ENCODE measurements at places on chromosomes 7 and 10.

GRCh38 chr10:50358925-50359687 is 107.8 kb upstream of the ASAH2 start:
- no peak for DNase-seq

DNA sequence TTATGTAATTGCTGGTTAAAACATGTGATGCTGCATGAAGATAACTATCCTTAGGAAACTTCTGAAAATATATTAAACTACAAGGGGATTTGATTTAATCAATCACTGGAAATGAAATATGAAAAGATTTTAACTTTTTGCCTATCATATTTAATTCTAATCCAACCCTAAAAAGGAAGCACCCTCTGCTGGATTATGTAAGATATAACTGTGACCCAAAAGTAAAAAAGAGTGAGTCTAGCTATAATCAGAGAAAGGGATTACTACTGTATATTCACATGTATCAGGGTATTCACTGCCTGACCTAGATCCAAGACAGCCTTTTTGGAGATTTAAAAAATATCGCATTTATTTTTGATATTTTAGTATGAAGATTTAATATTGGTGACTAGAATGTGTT is 295.5 kb downstream of the MDFIC start:
- DNase-seq: no peak

GRCh38 chr10:78351283-78351682 is 317.6 kb downstream of the RPS24 start:
- DNase-seq: no peak

- no peak for DNase-seq
Measured at GRCh38 chr10:122421742-122422141, 32.7 kb upstream of the ARMS2 start.

DNA sequence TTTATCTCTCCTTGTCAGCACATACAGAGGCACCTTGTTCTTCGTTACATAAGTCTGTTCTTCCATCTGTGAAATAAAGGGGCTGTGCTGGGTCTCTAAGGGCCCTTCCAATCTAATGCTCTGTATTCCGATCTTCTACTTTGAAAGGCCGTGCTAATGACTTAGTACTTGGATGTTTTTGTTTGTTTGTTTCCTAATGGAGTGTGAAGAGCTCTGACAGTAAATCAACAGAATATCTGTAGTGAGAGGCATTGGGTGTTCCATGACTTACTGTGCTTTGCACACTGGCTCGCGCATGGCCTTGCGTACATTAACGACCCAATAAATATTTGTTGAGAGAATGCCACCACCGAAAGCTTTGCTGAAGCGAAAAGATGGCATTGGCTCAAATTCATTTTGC is 162.1 kb downstream of the CHN2 start:
- no peak for DNase-seq

- no peak for DNase-seq
Measured at GRCh38 chr7:44267719-44268421, 57.5 kb downstream of the CAMK2B start.

GRCh38 chr10:92146107-92146506 is 144.8 kb downstream of the CPEB3 start:
- DNase-seq: no peak

GRCh38 chr7:77386165-77386822 is 29.9 kb downstream of the GSAP start:
- no peak for DNase-seq

DNA sequence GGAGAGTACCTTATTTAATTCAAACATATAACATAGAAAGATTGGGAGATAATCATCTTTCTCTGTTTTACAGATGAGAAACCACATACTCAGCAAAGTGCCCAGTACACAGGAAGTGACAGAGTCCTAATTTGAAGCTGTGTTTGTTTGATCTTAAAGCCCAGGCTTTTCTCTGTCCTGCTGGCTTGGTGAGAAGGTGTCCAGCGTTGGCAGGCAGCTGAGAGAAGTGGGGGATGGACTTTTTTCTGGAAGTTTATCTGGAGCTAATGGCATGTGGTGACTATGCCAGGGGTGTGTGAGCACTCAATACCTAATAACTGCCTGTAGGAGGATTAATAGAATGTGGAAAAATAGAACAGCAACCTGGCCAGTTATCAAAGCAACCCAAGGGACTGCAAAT is 60.8 kb downstream of the NPSR1 start:
- DNase-seq: no peak

- DNase-seq: no peak
Measured at GRCh38 chr10:113594652-113595051, 41.8 kb downstream of the HABP2 start.

DNA sequence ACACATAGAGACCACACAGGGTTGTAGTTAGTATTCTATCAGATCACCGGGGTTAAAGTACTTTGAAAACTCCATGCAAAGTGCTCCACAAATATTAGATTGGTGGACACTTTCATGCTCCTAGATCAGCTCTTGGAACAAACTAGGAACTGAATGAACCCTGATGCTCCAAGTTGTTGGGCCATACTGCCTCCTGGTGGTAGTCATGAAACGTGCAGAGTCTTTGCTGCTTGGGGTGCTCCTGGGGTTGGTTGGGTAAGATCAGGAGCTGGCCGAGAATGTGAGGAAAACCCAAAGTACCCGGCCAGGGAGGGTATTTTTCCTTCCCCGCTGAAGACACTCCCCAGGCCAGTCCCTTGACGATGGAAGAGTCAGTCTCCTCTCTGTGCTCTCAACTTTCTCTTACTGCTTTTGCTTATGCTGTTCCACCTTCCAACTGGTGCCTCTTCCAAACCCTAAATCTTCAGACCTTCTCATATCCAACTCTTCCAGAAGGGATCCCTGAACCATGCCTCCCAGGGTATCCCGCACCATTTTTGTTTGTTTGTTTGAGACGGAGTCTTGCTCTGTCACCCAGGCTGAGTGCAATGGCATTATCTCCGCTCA is 918 bp upstream of the RPEL1 start:
- DNase-seq: no peak

DNA sequence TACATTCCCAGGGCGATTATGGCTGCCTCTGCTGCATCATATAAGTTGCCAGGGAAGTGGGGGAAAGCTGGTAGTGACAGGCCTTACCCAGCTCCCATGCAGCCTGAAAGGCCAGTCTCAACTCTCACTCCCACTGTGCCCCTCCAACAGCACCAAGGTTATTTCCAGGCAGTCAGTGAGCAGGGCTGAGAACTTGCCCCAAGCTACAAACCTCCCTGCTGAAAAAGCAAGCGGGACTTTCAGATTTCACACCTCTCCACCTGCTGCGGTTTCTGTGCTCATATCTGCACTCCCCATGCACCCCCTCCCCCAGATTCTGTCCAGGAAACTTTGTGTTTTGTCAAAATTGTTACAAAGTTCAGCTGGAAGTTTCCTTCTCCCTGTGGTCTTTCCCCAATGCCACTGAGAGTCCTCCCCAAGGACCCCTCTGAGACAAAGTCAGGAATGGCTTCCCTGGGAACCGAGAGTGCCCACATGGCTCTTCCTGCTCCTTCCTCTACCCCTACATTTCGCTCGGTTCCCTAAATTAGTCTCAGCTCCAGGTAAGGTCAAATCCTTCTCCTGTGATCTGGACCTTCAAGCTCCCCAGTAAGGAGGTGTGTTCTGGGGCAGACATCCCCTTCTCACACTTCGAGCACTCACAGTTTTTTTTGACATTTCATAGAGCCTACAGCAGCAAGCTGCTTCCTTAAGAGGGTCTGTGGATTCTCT is 25.3 kb upstream of the WNT2 start:
- DNase-seq: no peak

DNA sequence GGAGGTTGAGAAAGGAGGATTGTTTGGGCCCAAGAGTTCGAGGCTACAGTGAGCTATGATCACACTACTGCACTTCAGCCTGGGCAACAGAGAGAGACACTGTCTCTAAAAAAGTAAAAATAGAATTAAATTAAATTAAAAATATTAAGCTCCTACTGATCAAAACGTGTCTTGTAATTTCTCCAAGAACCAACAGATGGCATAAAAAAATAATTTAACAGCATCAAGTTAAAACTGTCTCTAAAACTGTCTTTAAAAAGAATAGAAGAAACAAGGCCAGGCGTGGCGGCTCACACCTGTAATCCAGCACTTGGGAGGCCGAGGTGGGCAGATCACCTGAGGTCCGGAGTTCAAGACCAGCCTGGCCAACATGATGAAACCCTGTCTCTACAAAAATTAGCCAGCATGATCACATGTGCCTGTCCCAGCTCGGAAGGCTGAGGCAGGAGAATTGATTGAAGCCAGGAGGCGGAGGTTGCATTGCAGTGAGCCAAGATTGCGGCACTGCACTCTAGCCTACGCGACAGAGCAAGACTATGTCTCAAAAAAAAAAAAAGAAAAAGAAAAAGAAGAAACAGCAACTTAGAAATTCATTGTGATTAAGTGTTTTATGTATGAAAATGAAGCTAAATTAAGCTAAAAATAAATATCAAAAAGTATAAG is 24.5 kb downstream of the MTPAP start:
- DNase-seq: no peak

DNA sequence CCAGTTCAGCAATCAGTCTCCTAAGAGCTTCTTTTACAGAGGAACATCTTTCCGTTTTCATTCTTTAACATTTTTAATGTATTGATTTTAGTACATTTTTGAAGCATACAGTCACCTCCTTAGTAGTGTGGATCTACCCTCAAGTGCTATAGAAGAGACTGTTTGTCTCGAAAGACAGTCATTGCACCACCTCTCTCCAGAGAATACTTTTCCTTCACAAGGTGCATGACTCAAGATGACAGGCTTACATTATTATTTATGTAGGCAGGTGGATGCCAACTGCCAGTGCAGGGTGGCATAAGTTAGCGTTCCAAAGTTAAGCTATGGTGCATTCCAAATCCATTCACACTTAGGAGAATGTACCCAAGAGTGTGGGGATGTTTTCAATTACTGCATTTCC is 71.8 kb downstream of the ZEB1 start:
- DNase-seq: no peak

- no peak for DNase-seq
Measured at GRCh38 chr10:70323697-70324338, 40.0 kb upstream of the NPFFR1 start.

DNA sequence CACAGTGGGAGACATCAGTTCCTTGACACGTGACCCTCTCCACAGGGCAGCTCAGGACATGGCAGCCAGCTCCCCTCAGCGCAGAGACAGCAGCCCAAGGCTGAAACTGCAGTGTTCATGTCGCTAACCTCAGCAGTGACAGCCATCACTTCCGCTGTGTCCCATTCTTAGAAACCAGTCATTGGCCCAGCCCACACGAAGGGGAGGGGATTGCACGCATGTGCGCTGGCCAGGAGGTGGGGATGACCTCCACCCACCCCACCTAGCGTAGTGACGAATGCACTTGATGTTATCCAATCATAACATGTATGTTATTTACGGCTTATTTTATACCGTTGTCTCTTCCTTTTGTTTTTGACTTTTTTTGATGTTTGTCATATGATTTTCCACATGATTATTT is 36.9 kb upstream of the EGFR start:
- DNase-seq: no peak

DNA sequence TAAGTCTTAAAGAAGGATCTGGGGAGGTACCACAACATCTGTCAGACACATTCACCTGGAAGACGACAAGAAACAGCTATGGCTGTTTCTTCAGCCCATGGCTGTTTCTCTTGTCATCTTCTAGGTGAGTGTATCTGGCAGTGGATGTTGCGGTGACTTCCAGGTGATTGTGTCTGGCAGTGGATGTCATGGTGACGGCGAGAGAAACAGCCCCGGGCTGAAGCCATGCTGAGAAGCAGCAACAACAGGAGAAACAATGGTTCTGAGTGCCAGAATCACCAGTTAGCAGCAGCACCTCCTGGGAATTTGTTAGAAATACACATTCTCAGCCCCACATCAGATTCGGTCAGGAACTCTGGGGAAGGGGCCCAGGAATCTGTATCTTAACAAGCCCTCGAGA is 68.6 kb upstream of the SYPL1 start:
- DNase-seq: peak; percentile 59

DNA sequence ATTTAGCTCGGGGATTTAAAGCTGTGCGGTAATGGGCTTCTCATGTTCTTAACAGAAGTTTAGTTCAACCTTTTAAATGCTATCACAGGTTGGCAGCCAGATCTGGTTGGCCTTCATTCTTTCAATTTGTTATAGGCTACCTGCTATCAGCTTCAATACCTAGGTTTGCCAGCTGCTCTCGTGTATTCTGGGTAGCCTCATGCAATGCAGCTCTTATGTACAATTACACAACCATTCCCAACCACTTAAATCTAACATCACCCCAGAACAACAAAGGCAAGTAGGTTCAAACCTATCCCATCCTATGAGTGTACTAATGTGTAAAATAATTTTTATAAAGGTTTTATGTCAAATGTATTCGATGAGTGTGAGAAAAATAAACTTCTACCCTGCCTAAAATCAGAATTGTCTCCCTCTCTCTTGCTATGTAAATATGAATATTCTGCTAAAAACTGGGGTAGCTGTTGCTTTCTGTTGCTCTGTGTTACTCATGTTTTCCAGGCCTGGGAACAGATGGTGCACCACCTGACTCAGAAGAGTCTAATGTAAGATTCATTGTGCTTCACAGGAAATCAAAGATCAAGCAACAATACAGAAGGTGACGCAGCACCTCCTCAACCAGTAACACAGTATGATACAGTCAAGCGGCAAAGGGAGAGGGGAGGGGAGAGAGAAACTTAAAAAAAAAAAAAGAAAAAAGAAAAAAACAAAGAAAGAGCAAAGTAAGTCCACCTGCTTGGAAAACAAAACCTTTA is 188.6 kb downstream of the ETV1 start:
- DNase-seq: no peak

GRCh38 chr7:13743226-13743625 is 246.2 kb downstream of the ETV1 start:
- DNase-seq: no peak

- DNase-seq: no peak
Measured at GRCh38 chr10:52313256-52313932, 687 bp upstream of the DKK1 start.

DNA sequence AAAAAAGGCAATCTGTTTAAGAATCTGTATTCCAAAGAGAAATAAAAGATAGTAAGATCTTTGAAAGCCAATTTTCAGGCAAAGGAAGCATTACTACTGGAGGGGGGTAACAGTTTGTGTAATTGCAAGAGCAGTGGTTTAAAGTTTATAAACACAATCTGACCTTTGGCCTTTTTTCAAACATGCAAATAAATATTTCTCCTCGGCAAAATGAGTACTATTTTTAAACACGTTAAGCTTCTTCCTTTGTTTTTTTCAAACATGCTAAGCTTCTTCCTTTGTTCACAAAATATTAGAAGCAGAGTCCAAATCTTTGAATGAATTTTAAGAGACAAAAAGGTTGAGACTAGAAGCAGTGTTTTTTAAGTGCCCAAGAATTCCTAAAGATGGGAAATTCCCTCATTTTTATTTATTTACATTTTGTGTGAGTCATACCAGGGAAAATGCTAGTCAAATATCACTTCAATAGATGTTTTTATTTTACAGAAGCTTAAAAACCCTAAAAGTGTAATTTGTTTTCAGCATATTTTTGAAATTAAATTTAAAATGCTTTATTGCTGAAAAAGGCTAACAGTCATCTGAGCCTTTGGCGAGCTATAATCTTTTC is 229.3 kb downstream of the GPR37 start:
- DNase-seq: no peak

GRCh38 chr10:133272964-133273420 is 3.7 kb downstream of the ADAM8 start:
- no peak for DNase-seq

GRCh38 chr10:71660313-71660712 is 59.3 kb downstream of the C10orf105 start:
- DNase-seq: no peak

- no peak for DNase-seq
Measured at GRCh38 chr10:8060704-8061121, 6.2 kb downstream of the GATA3 start.

- DNase-seq: no peak
Measured at GRCh38 chr7:157088136-157088535, 50.6 kb upstream of the UBE3C start.

Measured in NCI-H2081 treated with DMSO at 0.1 percent for 48 hours (cell line).